ENCODE measurements at places on chromosomes 12 and 14.
A peak's percentile ranks its signal among the peaks of the same experiment; 100 is the strongest.

DNA sequence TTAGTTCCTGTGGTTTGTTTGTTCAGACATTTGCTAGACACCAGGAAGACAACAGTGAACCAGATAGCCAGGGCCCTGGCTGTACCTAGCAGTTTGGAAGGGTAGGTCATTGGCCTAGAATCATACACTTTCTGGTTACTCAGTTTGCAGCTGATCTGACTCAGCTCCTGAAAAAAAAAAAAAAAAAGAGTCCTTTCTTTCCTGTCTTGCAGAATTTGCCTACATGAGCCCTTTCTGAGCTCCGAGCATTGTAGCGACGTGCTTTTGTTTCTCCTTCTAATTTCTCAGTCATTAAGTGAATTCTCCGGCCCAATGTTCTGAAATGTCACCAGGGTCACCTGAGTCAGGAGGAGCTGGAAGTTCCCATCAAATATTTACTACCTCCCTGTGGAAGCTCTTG, 2.4 kb downstream of the CABP1 start:
- no peak for DNase-seq

DNA sequence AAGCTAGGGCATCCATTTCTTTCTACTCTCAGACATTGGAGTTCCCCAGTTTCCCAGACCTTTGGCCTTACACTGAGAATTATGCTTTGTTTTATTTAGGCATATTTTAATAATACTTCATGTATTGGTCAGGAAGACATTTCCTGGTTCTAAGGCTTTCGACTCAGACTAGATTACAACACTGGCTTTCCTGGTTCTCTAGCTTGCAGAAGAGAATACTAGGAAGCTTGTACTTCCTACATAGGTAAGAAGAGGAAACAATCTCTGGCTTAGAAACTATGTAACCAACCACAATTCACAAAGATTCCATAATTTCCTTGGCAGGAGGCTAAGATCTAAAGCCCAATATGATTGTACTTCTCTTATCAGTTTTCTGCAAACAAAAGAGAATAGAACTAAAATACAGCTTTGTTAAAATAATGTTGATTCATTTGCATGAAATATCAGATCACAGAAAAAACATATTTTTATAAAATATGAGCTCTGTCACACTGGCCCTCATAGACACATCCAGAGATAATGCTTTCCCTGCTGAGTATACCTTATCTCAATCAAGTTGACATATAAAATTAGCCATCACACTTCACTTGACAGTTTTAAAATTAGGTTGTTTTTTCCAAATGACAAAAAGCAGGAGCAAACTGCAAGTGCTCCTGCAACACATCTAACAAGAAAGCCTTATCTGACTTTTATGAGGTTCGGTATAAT, 30.5 kb downstream of the CLEC2D start:
- DNase-seq = no peak

DNA sequence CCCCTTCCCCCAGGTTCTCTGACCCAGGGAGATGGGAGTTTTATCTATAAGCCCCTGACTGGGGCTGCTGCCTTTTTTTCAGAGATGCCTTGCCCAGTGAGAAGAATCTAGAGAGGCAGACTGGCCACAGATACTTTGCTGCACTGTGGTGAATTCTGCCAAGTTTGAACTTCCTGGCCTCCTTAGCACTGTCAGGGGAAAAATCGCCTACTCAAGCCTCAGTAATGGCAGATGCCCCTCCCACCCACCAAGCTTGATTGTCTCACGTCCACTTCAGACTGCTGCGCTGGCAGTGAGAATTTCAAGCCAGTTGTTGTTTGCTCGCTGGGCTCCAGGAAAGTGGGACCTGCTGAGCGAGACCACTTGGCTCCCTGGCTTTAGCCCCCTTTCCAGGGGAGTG, 31.7 kb downstream of the KLRK1 start:
- peak; percentile 89 for DNase-seq

- no peak for DNase-seq
Measured at GRCh38 chr14:94467728-94468520, 8.1 kb downstream of the SERPINA9 start.

- DNase-seq = no peak
Measured at GRCh38 chr12:10131111-10131690, 1.2 kb upstream of the CLEC7A start.

- DNase-seq = no peak
Measured at GRCh38 chr12:6333566-6333965, 8.3 kb downstream of the TNFRSF1A start.

DNA sequence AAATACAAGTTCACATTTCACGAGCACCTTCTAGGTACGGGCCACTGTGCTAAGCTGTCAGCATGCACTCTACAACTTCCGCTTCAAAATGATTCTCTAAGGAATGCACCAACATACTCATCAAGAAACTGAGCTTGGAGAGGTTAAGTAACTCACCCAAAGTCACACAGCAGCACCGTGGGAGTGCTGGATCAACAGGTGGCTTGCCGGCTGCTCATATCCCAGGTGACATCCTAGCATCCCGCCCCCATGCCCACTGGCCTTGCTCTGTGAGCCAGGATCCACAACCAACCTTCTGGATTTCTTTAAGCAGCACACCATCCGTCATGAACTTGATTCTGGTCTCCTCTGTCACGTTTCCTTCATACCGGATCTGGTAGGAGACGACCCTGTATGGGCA, 16.7 kb downstream of the DHX37 start:
- DNase-seq = no peak

GRCh38 chr14:76753541-76754198, 7.6 kb upstream of the VASH1 start:
- DNase-seq = no peak

- peak; percentile 23 for DNase-seq
Measured at GRCh38 chr12:94704452-94705306, 54.3 kb upstream of the TMCC3 start.

DNA sequence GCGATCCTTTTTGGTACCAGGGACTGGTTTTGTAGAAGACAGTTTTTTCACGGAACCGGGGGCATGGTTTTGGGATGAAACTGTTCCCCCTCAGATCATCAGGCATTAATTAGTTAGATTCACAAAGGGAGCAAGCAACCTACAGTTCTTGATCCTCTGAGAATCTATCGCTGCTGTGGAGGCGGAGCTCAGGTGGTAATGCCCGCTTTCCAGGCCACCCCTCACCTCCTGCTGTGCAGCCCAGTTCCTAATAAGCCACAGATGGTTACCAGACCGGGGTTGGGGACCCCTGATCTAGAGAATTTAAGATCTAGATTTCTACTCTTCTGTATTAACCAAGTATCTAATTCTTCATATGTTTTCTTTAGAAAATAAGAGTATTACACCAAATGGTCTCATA, 4.8 kb downstream of the ARHGAP5 start:
- DNase-seq = no peak

GRCh38 chr14:57482120-57482519, 11.5 kb downstream of the CCDC198 start:
- DNase-seq = no peak

DNA sequence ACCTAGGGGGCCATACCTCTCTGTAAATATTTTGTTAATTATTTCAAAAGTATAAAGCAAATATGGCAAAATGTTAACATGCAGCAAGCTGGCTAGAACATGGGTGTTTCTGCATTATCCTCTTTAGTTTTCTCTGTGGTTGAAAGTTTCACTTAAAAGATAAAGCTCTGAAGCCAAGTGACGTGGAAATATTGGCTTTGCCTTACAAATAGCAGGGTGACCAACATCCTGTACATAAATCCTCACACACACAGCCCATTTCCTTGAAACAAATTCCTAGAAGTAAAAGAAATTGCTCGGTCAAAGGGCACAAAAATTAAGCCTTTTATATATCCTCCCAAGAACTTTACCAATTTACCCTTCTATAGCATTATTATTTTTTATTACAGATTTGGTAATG, 10.6 kb upstream of the VWF start:
- DNase-seq = no peak

GRCh38 chr14:34754687-34755086, 40.3 kb upstream of the CFL2 start:
- no peak for DNase-seq

GRCh38 chr12:51759695-51760094, 88.8 kb downstream of the FIGNL2 start:
- no peak for DNase-seq

DNA sequence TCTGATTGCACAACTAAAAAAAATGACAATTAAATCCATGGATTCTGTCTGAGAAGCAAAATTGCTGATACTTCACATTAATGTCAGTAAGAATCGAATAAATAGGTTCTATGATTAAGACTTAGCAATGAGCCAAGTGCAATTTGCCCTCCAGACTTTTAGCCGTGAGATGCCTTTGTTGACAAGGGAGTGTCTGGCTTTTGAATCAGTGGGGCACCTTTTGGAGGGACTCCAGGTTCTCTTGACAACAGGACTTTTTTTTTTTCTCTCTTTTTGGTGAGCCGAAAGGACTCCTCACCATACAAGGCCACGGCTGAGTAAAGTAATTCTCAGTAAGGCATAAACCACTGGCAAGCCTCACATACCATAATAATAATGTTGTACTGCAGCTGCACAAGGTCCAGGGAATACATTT, 4.7 kb upstream of the MDM1 start:
- no peak for DNase-seq

GRCh38 chr12:110739488-110739887, 3.2 kb downstream of the PPP1CC start:
- no peak for DNase-seq

DNA sequence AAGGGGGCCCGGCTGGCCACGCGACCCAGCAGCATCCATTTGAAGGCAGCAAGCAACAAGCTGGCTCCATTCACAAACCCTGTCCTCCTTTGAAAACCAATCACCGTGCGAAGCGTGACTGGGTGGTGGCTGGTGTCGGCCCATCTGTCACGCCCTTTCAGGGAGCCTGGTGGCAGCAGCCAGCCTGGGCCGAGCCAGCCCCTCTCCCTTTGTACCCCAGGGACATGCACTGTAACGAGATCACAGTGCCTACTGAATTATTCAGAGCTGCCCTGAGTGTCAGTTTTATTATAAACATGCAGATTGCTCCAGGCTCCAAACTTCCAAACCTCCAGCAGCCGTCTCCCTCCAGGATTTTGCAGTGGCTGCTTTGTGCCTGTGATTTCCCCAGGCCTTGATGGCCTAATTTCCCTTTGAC, 22.3 kb upstream of the CTDSP2 start:
- DNase-seq = no peak

DNA sequence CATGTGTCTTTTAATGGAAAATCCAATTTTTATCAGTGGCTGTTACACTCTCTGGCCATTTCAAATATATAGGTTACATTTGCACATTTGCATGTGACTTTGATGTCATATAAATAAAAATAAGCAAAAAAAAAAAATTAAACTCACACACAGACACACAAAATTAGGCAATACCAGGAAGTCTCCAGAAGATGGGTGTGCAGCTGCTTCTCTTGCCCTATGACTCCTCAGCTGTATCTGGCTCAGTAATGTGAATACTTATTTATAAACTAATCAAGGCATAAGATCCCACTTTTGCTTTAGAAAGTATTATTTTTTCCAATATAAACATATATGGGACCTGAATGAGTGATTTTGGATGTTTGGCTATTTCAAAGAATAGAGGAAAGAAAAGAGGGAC, 461.1 kb downstream of the LRIG3 start:
- DNase-seq = no peak

DNA sequence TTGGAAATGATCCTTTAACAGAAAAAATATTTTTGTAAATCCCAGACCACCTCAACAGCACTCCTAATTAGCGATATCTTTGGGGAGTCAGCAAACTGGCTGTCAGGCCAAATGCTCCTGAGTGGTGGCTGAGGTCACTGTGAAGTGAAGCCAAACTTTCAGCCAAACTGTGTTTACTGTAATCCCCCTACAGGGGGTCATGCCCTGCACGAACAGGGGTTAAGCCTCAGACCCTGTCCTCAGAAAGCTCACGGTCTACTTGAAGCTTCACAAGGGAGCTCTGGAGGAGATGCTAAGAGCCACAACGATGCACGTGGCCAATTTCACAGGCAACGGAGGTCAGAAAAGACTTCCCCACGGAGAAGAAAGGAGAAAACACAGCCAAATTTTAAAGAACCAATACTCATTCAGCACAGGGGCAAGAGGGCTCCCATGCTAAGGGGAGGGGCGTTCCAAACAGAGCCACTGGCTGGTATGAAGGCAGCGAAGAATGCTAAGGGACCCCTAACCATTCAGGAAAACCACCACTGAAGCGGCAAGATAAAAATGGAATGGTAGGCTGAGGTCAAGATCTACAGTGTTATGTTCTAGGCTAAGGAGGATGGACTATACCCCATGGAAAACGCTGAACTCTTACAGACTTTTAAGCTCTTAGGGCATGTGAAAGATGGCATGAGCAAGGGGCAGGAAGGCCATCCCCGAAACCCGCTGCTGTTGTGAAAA, 105.4 kb downstream of the ITPR2 start:
- no peak for DNase-seq

DNA sequence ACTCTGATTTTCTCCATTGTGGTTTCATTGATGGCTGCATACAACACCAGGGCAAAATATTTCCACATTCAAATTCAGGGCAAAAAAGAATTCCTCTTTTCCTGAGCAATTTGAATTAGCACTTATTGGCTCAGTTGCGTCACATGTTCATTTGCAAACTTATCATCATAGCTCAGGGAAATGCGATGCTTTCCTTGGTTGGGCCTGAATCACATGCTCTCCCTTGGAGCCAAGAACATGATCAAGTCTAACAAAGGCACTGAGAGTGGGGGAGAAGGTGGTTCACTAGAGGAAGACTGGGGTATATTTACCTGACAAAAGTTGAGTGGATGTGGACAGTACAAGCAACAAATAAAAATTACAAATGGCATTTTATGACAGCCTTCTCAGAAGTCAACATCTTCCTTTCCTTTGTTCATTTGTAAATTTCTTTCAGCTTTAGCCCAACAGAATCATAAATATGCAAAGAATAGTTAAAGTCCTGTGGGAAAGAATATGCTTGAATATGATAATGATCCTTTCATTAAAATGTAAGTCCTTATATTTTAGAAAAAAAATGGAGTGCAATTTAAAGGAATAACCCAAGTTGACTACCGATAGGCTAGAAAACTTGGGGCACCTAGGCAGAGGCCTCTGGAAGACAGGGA, 277.2 kb downstream of the NEDD1 start:
- no peak for DNase-seq

DNA sequence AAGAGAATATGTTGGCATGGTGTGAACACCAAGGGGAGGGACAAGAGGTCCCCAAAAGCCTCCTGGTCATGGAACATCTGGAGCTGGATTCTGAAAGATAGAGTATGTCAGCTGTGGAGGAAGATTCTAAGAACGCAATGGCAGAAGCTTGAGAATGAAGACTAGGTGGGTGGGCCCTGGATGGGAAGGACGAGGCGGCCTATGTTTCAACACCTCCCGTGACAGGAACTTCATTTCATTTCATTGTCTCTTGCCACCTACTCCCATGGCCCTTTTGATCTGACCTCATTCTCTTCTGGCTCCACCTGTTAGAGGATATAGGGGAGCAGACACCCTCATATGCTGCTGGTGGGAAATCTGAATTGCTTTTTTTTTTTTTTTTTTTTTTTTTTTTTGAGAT, 3.3 kb downstream of the UNG start:
- DNase-seq = no peak

GRCh38 chr12:53476769-53477209, 22.5 kb downstream of the MAP3K12 start:
- DNase-seq = no peak

Measured in NCI-H2029 treated with DMSO at 0.1 percent for 48 hours (cell line).